Putamen (tissue), 1 donor: ENCODE measurements at places on chromosomes 12 and 14.

DNA sequence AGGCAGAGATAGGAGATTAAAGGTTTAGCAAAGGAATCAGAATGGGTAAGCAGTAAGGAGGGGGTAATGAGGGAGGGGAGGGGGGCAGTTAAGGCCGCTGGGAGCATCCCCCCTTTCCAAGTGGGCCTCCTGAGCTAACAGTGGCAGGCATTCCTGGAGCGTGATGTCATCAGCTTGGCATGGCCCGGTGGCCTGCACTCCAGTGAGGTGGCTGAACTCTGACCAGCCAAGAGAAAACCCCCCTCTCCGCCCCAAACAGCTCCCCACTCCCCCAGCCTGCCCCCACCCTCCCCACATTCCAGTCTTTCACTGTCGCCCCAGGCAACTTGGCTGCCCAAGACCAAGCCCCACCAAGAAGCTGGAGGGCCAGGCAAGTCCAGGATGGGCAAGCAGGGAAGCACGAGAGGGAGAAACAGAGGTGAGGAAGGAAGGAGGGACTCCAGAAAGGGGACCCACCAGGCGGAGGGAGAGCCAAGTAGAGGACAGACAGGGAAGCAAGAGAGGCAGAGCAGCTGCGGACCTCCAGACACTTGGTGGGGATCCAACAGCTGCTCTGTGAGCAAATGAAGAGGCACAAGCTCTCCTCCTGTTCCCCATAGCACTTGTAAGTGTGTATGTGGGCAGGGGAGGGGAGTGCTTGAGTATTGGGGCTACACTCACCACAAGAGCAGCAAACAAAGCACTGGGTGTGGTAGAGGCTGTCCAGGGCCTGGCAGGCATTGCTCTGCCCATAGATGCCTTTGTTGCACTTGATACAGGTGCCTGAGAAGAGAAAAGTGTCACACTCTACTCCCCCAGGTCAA, 4.5 kb downstream of the AJUBA start:
- no peak for DNase-seq

- DNase-seq, result no peak
Observed at GRCh38 chr12:121187501-121187900, 22.4 kb upstream of the P2RX4 start.

- no peak for DNase-seq
Observed at GRCh38 chr12:130728158-130729058, 12.3 kb upstream of the RIMBP2 start.

- DNase-seq, result no peak
Observed at GRCh38 chr12:21655591-21655990, 2.1 kb downstream of the LDHB start.

DNA sequence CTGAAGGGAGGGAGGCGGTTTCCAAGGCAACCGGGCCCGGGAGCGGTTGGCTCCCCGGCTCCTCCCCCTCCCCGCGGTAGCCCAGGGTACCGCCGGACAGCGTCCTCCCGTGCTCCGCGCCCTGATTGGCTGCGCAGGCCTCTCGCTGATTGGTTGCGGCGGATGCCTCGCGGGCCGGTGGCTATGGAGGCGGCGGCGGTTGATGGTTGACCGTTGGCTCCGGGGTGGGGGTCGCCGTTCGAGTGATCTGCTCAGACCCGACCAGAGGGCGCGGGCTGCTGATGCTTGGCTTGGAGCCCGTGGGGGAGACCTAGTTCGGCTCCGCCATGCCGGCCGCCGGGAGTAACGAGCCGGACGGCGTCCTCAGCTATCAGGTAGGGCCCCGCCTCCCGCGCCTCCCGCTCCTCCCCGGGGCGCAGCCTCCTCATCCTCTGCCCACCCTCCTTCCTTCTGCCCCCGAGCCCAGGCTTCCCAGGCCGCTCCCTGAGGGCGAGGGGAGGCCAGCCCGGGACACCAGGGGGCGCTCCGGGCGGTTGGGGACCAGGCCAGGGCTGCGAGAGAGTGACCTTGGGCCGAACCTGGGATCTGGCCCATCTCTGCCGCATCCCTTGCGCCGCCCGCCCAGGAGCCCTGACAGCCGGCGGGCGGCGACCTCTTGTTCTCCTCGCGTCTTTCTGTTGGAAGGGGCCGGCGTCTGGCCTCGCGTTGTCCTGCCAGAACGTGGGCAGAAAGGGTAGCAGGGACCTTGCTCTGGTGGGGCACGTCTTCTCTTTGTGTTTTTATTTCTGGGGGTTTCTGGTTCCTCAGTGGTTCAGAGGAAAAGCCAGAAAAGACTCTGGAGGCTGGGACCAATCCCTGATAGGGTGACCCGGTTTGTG, at the start of gene SLC4A8:
TSS of gene SLC4A8 (plus strand) at position 170 of the 878 bp plus-strand sequence. CDS start at position 327, 157 bp downstream.
- DNase-seq, result peak; percentile 95

DNA sequence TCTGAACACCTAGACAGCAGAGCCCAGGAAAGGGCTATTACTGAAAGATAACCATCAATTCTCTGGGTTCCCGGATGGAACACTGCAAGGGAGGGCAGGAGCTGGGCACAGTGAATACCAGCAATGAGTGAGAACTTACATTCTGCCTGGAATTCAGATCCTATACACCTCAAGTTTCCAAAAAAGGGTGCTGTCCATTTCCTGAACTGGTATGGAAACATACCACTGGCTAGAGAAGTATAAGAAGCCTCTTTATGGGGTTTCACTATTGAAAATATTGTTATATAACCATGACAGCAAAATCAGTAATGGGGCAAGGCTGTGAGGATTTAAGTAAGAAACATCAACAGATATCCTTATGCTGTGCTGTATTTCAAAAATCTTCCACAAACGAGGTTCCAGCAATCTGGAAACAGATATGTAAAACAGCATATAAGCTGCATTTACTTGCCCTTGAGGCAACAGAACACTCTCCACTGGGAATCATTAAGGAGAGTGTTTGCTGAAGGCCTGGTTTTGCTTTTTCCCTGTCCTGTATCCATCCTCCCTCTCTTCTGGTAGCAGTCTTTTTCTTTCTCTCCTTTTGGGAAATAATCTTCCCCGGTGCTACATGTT, 53.3 kb upstream of the GTF2A1 start:
- no peak for DNase-seq

DNA sequence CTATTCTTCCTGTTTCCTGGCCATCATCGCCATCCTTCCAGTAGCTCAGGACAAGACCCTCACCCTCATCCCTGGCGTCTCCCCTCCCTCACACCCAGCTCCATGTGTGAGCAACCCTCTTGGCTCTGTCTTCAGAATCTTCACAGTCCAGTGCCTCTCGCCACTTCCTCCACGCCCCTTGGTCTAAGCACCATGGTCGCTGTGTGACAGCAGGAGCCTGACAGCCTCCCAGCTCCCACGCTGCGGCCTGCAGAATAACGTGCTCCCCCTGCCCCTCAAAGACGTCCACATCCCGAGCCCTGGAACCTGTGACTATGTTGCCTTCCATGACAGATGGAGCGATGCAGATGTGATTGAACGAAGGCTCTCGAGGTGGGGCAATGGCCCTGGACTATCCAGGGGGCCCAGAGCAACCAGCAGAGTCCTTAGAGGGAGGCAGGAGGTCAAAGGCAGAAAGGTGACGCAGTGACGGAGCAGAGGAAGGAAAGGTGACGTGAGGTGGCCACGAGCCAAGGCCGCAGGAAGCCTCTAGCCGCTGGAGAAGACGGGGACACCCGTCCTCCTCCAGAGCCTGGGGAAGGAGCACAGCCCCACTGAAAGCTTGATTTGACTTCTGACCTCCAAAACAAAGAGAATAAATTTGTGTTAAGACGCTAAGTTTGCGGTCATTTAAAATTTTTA, 139.8 kb downstream of the CALM1 start:
- no peak for DNase-seq

GRCh38 chr14:50542941-50543418, 10.6 kb upstream of the MAP4K5 start:
- peak; percentile 55 for DNase-seq

- DNase-seq, result no peak
Observed at GRCh38 chr12:58224536-58225105, 283.3 kb downstream of the ATP23 start.

DNA sequence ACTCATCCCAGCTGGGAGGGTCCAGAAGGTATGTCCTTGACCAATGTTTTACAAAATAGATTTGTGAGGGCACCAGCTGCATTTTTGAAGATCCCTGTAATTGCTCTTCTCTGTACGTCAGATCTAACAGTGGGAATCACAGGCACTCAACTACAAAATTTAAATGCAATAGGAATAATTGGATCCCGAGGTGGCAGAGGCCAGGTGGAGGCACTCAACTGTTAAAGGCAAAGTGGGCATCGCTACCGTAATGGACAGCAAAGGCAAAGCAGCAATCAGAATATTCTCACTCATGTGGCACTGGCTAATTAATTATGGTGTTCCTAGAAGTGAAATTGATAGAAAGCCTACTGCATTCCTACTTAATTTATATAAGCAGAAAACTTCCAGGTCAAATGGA, 27.9 kb upstream of the PSMC1 start:
- DNase-seq, result no peak

- DNase-seq, result no peak
Observed at GRCh38 chr12:65232476-65233077, 45.9 kb upstream of the MSRB3 start.

DNA sequence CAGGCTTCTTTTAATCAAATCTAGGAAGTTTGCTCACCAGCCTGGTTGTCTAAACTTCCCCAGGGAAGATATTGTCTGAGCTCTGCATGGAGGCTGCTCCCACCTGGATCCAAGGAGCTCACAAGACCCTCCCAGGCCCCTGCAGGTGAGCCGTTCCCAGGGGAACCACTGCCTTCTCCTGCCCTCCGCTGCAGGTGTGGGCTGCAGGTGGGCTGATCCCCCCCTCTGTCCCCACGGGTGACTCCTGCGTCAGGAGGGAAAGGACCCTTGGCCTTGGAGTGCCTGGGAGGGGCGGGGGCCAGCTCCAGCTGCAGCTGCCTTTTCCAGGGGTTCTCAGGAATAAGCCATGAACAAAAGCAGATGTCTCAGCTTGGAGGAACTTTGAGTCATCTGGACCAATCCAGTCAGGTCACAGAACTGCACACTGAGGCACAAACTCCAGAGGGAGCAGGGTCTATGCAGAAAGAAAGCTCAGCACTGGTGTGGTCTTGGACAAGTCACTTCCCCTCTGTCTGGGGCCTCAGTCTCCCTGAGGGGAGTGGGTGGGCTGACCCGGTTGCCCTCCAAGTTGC, 246.6 kb upstream of the RTL1 start:
- no peak for DNase-seq

DNA sequence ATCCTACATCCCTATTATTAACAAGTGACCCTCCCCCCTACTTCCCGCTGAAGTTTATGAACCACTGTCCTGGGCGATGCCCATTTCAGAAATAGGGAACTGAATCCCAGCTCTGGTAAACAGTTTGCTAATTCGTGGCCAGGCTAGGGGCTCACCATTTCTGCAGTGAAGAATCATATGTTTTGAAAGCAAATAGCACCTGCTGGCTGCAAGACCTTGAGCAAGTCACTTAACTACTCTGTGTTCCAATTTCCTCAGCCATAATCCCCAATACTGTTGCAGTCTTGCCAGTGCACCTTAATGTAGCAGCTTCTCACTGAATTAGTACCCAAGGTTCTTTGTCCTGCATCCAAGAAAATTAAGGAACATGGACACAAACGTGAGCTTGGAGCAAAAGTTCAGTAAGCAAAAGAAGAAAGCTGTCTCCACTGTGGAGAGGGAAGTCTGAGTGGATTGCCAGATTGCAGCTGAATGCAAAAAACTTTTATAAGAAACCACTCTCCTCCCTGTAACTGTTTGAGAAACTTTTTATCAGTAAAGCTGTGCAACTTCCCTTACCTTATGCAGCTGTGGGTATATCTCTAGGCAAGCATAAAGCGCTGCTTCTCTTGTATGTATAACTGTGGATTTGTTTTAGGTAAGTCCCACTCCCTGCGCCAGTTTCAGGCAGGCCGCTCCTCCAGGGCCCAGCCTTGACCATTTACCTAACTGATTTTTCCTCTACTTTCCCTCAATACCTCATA, 824 bp downstream of the OAS1 start:
- peak; percentile 8 for DNase-seq

- DNase-seq, result no peak
Observed at GRCh38 chr14:70573050-70573449, 27.4 kb downstream of the MED6 start.

DNA sequence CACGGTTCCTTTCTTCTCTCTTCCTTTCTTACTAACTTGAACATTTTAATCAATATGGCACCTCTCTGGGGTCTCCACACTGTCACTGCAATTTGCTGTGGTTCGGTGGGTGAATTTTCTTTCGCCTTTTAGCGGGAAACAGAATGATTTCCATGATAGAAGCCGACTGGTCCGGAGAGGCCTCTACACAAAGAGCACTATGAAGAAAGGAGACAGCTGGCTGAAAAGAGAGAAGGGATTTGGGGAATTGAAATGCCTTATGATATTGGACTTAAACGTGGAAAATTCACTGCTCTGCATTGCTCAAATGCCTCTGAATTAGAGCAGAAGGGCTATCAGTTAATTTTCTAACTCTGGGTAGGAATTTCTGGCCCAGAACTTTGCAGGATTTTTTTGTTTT, 55.9 kb downstream of the KCNA5 start:
- no peak for DNase-seq

DNA sequence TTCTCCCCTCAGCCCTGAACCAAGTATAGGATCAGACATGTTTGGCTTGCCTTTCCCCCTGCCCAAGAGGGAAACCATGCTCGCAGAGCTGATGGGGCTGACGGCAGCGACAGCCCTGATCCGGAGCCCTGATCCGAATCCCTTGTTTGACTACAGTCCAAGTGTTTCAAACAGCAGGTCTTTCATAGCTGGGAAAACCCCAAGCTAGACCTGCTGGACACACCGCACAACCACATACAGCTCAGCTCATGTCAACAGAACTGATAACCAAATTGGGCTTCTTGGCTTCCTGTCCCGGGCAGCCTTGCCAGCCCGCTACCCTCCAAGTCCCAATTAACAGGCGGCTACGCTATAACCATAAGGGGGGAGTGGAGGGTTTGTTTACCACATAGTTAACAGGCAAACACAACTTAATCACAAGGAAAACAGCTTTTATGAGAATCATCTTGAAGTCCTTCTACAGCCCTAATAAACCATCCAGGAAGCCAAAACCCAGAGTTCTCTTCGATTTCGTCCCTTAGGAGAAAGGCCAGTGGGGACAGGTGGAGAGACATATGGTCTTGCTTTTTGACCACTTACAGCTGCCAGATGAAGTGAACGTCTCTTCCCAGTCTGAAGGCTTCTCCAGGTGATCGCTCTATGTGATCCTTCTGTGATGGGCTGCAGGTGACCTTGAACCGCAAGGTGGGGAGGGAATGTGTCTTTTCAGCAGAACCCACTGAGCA, 64.5 kb upstream of the MANSC4 start:
- no peak for DNase-seq

GRCh38 chr12:68896881-68897540, 36.0 kb downstream of the CPM start:
- no peak for DNase-seq

DNA sequence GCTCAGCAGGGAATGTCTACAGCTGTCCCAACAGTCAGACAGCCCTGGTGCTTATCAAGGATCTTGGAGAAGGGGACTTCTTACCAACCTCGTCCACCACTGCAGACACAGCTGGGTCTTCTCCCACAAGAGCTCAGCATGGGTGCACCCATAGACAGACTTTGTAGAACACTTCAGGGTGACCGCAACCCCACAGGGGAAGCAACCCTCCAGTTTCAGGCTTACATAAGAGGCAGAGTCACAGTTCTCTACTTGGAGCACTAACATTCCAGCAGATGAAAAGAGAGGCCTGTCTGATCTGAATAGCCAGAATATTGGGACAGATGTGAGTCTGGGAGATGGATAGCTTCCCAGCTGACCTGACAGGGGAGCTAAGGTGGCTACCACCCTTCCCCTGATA, 3.5 kb upstream of the CLEC1A start:
- no peak for DNase-seq

GRCh38 chr14:91225025-91225424, 19.5 kb downstream of the GPR68 start:
- DNase-seq, result no peak

GRCh38 chr14:99384450-99385417, 95.9 kb downstream of the SETD3 start:
- peak; percentile 42 for DNase-seq
